ENCODE measurements at places on chromosomes 11 and 22. TPM values are rescaled to one million over a fixed set of nuclear protein-coding genes. Genes with fewer than 3 reads are reported as not detected.

The TMPRSS6 gene
- 0.17 TPM for total RNA-seq

The OR5AN1 gene
- not detected for total RNA-seq

The RGL4 gene
- 0.33 TPM for total RNA-seq

DNA sequence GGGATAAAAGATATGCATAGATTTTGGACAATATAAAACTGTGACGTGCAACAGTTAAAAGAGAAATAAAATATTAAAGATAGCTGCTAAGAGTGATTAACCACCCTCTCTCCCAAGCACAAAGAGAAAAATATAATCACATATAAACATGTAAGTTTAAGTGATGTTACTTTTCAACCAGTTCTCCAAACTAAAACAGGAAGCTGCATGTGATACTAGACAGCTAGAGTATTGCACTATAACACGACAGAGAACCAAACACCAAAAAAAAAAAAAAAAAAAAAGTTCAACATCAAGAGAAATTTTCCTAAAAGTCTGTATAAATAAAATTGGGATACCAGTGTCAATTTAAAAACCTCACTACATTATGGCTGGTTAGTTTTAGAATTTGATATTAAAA lies 79.1 kb downstream of the PICALM start:
- DNase-seq, result no peak
- no peaks in the 10 kb centered on the region for H3K27me3 ChIP-seq
- no peak overlapping the region for H3K4me3 ChIP-seq
- no peak overlapping the region for H3K27ac ChIP-seq

DNA sequence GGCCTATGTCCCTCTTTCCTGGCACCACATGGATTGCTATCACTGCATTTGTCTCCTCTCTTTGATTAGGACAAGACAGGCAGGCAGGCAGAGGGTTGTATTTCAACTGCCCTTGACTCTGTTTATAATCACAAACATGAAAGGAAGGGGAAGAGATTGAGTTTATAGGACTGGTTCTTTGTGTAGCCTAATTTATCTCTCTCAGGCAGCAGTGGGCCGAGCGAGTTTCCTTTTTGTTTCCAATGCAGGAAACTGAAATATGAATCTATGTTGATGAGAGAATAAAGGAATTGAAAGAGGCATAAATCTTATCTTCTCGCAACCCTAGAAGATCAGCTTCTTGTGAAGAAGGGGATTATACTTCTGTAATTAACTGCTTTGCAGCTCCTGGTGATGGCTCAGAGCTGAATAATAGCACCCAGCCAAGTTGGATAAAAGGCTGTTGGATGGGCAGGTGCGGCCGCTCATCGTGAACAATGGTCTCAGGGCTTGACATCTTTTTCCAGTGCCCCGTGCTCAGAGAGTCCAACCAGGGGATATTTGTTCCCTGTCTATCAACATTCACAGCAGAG lies 80.6 kb upstream of the SYT13 start:
- H3K4me1 ChIP-seq, result peaks cover 44% of the 10 kb centered on the region
- no peak overlapping the region for H3K4me3 ChIP-seq
- H3K27me3 ChIP-seq, result no peaks in the 10 kb centered on the region
- H3K36me3 ChIP-seq, result no peaks in the 10 kb centered on the region
- H3K27ac ChIP-seq, result peak overlapping the region; percentile 50

- peaks cover 3% of the 10 kb centered on the region for H3K27me3 ChIP-seq
- peaks cover 6% of the 10 kb centered on the region for H3K4me1 ChIP-seq
- H3K36me3 ChIP-seq, result no peaks in the 10 kb centered on the region
- no peak overlapping the region for H3K4me3 ChIP-seq
Measured at GRCh38 chr22:27394806-27395404, 406.7 kb downstream of the MN1 start.

GRCh38 chr11:4466131-4466870 lies 16.1 kb upstream of the OR52K1 start:
- H3K4me1 ChIP-seq, result no peaks in the 10 kb centered on the region
- no peak for DNase-seq
- no peaks in the 10 kb centered on the region for H3K27me3 ChIP-seq
- H3K4me3 ChIP-seq, result no peak overlapping the region
- no peak overlapping the region for H3K27ac ChIP-seq

GRCh38 chr11:61011229-61011870 lies 39.9 kb downstream of the CD6 start:
- H3K4me1 ChIP-seq, result peaks cover 26% of the 10 kb centered on the region
- no peak overlapping the region for H3K4me3 ChIP-seq
- H3K27ac ChIP-seq, result no peak overlapping the region
- no peak for DNase-seq
- no peaks in the 10 kb centered on the region for H3K36me3 ChIP-seq
- peaks cover 25% of the 10 kb centered on the region for H3K27me3 ChIP-seq

DNA sequence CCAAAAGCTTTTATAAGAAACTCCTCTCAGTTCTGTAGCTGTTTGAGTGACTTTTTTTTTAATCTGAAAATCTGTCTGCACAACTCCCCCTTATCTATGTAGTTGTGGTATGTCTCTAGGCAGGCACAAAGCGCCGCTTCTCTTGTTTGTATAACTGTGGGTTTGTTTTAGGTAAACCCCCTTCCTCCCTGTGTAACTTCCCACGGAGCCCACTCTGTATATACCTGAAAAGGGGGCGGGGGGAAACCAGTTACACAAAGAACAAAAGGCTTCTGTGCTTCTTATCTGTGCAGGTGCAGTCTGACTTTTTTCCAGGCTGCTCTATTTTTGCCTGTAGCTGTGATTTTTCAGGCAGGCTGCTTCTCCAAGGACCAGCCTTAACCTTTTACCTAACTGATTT lies 13.2 kb downstream of the OR10AG1 start:
- H3K27me3 ChIP-seq, result no peaks in the 10 kb centered on the region
- no peaks in the 10 kb centered on the region for H3K4me1 ChIP-seq
- H3K36me3 ChIP-seq, result no peaks in the 10 kb centered on the region
- no peak overlapping the region for H3K27ac ChIP-seq

- no peaks in the 10 kb centered on the region for H3K27me3 ChIP-seq
- DNase-seq, result no peak
- H3K4me3 ChIP-seq, result no peak overlapping the region
- H3K36me3 ChIP-seq, result no peaks in the 10 kb centered on the region
- no peaks in the 10 kb centered on the region for H3K4me1 ChIP-seq
Measured at GRCh38 chr11:62172294-62172693, 17.7 kb upstream of the SCGB1D1 start.

DNA sequence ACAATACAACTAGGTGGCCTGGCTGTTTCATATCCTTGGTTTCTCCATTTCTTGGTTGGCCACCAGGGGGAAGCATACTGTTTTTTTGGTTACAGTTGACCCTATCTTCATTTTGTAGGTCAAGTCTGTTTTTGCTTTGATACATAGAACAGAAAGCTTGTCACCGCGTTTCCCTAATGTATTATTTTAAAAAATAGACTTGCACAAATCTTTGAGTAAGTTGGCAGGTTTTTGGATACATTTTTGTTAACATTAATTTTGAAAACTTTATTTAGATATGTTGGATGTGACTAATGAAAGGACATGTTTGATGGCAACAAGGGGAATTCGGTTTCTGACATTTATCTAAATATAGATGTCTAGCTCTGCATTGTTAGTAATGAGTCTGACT lies 3.0 kb downstream of the NCR3LG1 start:
- peaks cover 17% of the 10 kb centered on the region for H3K4me1 ChIP-seq
- peaks cover 15% of the 10 kb centered on the region for H3K27me3 ChIP-seq
- peak; percentile 84 for DNase-seq
- H3K4me3 ChIP-seq, result peak overlapping the region; percentile 41

DNA sequence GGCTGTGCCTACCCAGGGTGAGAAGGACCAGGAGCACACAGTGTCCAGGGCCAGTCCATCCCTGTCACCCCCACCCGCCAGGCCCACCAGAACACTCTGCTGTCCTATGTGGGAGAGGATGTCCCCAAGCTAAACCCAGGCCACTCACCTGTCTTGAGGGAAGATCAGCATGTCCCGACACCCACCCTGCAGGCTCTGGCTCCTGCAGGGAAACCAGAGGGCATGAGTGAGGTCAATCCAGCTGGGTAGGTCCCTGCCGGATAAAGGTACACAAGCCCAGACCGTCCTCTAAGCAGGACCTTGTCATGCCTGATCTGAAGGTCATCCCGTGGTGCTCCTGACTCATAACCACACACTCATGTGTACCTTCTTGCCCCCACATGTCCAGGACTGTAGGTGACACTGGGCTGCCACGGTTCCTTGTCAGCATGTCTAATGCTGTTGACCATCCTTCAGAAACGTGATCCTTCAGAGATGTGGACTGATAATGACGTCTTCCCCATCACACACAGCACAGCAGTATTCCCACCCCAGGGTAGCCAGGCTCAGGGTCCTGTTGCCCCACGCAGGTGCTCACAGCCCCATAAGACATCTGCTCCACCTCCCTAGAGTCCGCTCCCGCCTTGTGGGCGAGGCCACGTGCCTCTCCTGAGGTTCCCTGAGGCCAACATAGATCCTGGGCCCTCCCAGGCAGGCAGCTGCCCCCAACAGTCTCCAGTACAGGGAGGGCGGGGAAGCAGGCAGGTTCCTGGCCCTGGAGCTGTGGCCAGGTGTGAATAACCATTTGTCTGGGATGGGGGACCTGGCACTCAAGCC lies 6.1 kb downstream of the ARVCF start:
- H3K4me3 ChIP-seq, result no peak overlapping the region
- DNase-seq, result no peak
- H3K27ac ChIP-seq, result no peak overlapping the region
- H3K4me1 ChIP-seq, result peaks cover 64% of the 10 kb centered on the region
- peaks cover 57% of the 10 kb centered on the region for H3K36me3 ChIP-seq

DNA sequence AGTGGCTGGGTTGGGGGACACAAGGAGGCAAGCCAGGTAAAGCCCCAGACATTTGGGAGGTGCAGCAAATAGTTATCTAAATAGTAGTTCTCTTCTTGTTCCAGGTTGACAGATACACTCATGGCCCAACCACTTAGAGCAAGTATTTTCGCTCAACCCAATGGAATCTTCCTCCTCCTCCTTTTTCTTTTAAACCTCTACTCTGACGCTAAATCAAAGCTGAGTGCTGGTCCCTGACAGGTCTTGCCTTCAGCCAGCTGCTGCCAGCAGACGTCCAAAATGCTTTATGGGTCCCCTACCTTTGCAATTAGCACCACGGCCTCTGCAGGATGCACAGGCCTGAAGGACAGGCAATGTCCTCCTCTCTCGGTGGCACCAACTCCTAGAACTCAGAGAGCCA lies 558.5 kb downstream of the MIAT start:
- H3K27ac ChIP-seq, result no peak overlapping the region
- no peak overlapping the region for H3K4me3 ChIP-seq

DNA sequence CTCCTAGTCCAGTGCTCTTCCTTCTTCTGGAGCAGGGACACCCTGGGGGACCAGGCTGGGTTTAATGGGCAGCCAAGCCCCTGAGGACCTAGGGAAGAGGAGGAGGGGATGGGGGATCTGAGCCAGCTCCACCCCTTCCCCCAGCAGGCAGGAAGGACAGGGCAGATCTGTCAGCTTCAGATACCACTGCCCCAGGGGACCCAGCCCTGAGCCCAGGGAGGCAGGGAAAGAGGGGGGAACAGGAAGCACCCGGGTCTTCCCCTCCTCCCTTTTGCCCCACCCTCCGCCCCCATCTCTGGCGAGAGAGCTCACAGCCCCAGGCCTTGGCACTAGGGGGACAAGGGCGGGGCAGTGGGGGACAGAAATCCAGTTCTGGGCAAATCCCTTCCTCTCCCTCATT lies 11.7 kb upstream of the SOX10 start:
- peak overlapping the region; percentile 88 for H3K27ac ChIP-seq
- no peak for DNase-seq
- no peak overlapping the region for H3K4me3 ChIP-seq
- H3K27me3 ChIP-seq, result no peaks in the 10 kb centered on the region
- peaks cover 53% of the 10 kb centered on the region for H3K36me3 ChIP-seq
- H3K4me1 ChIP-seq, result peaks cover 61% of the 10 kb centered on the region

DNA sequence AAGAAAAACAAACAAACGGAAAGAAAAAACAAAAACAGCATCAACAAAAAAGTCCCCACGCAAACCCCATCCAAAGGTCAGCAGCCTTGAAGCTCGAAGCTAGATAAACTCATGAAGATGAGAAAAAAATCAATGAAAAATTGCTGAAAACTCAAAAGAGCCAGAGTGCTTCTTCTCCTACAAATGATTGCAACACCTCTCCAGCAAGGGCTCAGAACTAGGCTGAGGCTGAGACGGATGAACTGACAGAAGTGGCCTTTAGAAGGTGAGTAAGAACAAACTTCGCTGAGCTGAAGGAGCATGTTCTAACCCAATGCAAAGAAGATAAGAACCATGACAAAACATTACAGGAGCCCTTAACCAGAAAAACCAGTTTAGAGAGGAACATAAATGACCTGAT lies 18.4 kb upstream of the FTH1 start:
- H3K4me3 ChIP-seq, result no peak overlapping the region
- no peak overlapping the region for H3K27ac ChIP-seq

DNA sequence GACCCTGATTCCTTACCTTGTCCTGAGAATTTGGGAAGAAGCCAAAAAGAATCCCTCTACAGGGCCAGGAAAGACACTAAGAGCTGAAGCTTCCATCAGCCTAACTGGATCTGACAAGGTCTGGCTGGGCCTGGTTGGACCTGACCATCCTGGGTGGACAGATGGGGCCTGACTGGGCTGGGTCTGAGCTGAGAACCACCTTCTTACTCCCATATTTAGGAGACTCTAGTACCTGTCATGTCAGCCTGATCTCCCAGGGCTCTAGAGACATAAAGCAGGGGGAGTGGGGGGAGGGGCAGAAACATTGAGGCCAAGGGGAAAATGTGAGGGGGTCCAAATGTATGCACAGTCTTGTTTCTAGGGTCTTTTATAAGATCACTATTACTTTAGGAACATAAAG lies 129.9 kb downstream of the BUD13 start:
- no peaks in the 10 kb centered on the region for H3K36me3 ChIP-seq
- H3K4me1 ChIP-seq, result peaks cover 15% of the 10 kb centered on the region
- H3K27ac ChIP-seq, result no peak overlapping the region

DNA sequence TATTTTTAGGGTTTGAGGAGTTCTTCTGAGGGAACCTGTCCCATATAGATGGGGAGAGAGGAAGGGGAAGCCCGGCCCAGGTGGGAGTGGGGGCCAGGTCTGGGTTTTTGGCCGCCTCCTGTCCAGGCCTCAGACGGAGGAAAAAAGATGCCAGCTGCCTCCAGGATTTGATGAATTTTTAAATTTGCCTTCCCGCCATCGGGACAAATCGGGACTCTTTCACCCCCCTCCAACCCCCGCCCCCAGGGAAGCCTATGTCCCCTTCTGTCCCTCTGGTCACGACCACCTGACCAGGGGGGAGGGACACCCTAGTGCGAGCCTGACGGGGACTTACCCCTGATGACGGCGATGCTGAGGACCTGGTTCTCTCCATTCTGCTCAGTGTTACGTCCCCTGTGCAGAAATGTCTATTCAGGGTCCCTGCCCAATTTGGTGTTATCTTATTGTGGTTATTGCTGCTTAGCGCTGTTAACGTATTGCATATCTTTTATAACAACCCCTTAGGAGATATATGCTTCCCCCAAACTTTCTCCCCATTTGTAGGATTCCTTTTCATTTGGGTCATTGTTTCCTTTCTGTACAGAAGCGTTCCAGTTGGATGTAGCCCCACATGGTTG lies 115.9 kb upstream of the GRK3 start:
- no peak overlapping the region for H3K27ac ChIP-seq
- no peaks in the 10 kb centered on the region for H3K27me3 ChIP-seq
- H3K36me3 ChIP-seq, result peaks cover 11% of the 10 kb centered on the region
- H3K4me3 ChIP-seq, result peak overlapping the region; percentile 68
- peak; percentile 16 for DNase-seq
